Endothelial cell of umbilical vein (primary cell): ENCODE measurements at places on chromosomes 5 and 9. TPM values are rescaled to one million over a fixed set of nuclear protein-coding genes. Genes with fewer than 3 reads are reported as not detected.

DNA sequence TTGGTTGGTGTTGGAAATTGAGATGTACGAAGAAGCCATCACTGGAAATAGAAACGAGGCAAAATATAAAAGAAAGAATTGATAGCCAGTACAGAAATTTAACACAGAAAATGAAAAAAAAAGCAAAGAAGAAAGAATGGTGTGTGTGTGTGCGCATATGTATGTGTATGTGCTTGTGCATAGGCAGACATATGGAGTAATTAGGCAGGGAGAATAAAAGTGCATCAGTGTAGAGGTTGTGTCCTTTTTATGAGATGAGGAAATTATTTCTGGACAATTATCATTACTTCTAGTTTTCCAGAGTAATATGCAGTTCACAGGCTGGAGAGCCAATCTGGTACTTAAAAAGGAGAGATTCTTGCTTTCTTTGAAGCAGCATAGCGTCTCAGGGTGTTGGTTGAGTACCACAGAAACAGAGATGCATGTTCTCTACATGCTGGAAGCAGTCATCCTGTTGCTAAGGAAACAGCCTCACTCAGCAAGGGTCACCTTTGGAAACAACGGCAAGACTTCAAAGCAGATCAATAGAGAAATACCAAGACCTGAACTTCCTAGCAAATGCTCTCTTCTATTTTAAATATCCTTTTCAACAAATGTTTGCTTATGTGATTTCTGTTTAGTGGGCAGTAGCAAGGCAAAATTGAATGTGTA lies 172.7 kb downstream of the TAF11L14 start:
- no peak for DNase-seq

Gene MBLAC2
- total RNA-seq: 4.8 and 5.3 TPM in 2 replicates

DNA sequence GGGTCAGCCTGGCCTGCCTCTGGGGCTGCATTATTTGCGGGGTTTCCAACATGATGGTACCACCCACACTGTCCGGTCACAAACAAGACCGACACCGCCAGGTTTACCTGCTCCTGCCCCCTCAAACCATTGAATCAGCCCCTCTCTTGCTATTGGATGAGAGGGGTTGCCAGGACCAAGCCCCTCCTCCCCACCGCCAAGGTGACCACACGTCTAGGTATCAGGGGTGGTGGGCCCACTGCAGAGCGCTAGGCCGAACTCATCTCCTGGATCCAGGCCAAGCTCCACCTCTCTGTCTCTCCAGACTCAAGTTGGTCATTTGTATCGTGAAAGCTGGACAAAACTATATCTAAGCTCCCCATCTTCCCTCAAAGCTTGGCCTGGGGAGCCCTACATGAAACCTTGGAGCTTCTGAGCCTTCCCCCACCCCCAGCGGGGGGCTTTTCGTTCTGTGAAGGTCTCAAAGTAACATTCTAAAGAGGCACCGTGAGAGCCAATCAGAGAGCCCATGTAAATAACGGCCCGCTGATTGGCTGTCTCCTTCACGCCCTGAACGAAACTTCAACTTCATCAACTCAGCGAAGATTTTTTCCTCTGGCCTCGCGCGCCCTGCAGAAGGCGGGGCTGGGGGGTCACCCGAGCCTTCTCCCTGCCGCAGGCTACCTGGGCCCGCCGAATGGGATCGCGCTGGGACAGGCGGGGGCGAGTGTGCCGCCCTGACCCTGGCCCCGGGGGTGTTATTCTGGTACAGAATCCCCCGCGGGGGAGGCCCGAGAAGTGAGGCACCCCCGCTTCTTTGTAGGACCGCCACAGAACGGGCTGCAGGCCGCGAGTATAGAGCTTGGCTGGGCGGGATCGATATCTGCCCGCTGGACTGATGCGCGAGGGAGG lies 49.6 kb upstream of the PSD2 start:
- peak; percentile 67 for DNase-seq

Gene INSL6
- total RNA-seq: not detected in 2 replicates

DNA sequence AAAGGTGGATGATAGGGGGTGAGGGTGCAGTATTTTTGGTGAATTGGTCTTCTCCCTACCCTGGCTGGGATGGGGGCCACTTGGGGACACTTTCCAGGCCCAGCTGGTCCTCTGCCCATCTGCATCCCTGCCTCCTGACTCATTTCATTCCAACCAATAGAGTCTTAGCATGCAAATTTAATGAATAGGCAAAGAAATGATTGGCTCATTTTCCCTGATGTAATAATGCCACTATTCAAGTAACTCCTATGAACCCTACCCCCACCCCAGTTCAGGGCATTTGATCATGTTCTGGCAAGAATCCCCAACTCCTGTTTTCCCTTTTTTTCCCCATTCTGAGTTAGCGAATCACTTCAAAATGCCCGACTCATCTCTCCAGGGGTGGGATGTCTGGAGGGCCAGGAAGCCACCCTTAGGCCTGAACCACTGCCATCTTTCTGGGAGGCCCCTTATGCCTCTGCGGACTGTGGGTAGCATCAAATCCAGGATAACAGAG lies 56.7 kb downstream of the PCDH1 start:
- DNase-seq: peak; percentile 77

- no peak for DNase-seq
Observed at GRCh38 chr5:151406322-151406947, 41.0 kb upstream of the SLC36A1 start.

GRCh38 chr9:38336341-38336740 lies 56.2 kb upstream of the ALDH1B1 start:
- DNase-seq: no peak

- DNase-seq: no peak
Observed at GRCh38 chr5:150148117-150148927, 7.3 kb downstream of the PDGFRB start.

- no peak for DNase-seq
Observed at GRCh38 chr9:69461103-69461887, 136.3 kb downstream of the ENTREP1 start.

DNA sequence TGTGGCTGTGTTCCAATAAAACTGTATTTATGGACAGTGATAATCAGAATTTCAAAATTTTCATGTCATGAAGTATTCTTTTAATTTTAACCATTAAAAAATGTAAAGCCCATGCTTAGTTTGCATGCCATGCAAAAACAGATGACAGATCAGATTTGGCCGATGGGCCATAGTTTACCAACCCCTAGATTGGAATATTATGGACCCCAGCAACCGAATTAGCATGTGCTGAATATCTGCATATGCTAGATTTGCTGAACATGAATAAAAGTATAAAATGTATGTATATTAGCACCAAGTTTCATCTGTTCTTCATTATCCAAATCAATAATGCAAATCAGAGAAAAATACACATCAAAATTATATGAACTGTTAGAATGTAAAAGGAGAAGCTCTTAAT lies 158.5 kb upstream of the PPP1R2B start:
- no peak for DNase-seq

Gene AFF4
- total RNA-seq: 85.5 and 88.3 TPM in 2 replicates

GRCh38 chr9:89928521-89929275 lies 323.9 kb downstream of the GADD45G start:
- no peak for DNase-seq

- DNase-seq: no peak
Observed at GRCh38 chr9:35510383-35510753, 20.5 kb downstream of the RUSC2 start.

GRCh38 chr5:57298985-57299491 lies 125.2 kb downstream of the GPBP1 start:
- peak; percentile 89 for DNase-seq

Gene STKLD1
- 0.77 and 0.85 TPM in 2 replicates for total RNA-seq

GRCh38 chr5:69075522-69076179 lies 18.2 kb upstream of the SLC30A5 start:
- DNase-seq: no peak

Gene BARX1
- not detected in 2 replicates for total RNA-seq

DNA sequence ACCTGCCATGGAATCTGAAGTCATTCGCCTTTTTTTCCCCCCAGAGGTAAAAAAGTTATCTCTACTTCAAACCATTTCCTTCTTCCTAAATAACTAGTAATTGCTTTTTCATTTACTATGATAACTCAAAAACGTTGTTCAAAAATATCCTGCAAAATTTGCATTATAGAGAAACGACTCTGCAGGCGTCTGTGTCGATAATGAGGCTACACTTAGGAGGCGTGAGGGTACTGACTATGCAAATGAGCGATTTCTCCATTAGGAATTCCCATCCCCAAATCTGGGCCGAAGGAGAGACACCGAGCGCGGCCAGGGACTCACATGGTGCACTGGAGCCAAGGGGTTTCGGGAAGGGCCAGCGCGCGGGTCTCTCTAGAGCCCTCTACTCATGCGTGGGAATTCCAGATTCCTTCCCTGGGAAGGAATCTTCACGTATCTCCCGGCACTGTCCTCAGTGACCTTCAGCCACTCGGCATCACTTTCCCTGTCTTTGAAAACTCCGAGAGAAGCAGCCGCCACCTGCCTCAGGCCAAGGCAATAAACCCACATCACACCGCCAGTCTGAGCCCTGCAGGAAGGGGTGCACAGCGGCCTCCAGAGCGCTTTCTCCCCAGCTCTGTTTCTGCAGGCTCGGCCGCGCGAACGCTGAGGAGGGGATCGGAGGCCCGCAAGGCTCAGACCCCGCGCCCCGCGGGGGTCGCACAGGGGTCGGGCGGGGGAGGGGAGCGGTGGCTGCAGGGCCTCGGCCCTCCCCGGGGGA lies 718 bp upstream of the DENND4C start:
- peak; percentile 72 for DNase-seq

DNA sequence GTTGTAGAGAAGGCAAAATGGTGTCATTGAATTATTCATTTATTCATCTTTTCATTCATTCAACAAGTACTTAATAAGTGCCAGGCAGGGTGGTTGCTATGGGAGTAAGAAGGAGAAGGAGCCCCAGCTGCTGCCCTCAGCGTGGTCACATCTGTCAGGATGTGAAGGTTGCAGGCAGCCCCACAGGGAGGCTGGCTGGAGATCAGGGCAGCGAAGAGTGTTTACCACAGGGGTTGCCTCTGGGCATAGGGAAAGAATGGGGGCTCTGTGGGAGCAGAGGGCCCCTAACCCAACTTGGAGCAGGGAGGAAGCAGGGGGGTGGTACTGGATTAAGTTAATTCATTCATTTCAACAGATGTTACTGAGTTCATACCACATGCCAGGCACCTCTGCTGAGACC lies 6.0 kb downstream of the PCDH12 start:
- DNase-seq: no peak

GRCh38 chr5:173477345-173478040 lies 139.0 kb downstream of the BOD1 start:
- DNase-seq: no peak

Gene FYB1
- total RNA-seq: 0.44 TPM in 1 of 2 replicates, not detected in the other

Gene TEX48
- total RNA-seq: not detected in 2 replicates

Gene KCNN2
- 1.3 and 1.9 TPM in 2 replicates for total RNA-seq

Gene CMYA5
- total RNA-seq: 0.09 and 0.20 TPM in 2 replicates

DNA sequence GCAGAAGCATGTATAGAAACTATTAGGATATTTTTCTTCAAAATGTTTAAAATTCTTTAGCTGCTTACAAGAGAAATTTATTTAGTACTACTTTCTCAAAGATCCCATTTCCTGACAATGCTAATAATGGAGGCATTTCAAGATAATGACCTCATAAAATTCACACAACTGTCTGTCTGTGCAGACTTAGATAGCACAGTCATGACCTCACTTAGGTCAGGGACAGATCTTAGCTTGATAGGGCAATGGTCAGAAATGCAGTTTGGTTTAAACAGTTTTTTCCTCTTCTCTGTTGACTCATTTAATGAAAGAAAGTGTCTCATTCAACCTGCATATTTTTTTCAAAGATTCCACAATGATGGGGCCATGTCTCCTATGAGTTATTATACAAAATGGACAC lies 128.4 kb downstream of the GRIA1 start:
- DNase-seq: peak; percentile 21

Gene IL31RA
- total RNA-seq: 0.75 and 0.90 TPM in 2 replicates

Gene WWC1
- 0.44 and 0.91 TPM in 2 replicates for total RNA-seq

Gene FAM153A
- not detected in 2 replicates for total RNA-seq

Gene LTC4S
- 0.88 and 0.95 TPM in 2 replicates for total RNA-seq

Gene ANKRD18A
- total RNA-seq: 0.21 TPM in 1 of 2 replicates, not detected in the other

DNA sequence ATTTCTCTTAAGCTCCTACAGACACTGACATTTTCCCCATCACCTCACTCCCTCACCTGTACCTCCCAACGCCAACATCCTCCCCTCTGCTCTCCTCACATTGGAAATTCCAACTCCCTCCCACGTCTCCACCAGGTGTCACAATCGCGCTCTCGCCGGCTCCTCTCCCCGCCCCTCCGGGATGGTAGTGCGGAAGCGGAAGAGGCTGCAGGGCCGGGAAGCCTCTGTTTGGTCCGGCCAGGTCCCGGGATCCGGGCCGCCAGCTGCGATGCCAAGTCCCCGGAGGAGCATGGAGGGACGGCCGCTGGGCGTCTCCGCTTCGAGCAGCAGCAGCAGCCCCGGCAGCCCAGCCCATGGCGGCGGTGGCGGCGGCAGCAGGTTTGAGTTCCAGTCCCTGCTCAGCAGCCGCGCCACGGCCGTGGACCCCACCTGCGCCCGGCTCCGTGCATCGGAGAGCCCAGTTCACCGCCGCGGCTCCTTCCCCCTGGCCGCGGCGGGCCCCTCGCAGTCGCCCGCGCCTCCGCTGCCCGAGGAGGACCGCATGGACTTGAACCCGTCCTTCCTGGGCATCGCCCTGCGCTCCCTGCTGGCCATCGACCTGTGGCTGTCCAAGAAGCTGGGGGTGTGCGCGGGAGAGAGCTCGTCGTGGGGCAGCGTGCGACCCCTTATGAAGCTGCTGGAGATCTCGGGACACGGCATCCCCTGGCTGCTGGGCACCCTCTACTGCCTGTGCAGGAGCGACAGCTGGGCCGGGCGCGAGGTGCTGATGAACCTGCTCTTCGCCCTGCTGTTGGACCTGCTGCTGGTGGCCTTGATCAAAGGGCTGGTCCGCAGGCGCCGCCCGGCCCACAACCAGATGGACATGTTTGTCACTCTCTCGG lies at the start of gene PLPP6:
Gene PLPP6, plus strand, starts transcription at position 187 of the 881 bp plus-strand sequence. Its CDS starts 82 bp downstream, at position 269.
- DNase-seq: peak; percentile 76

DNA sequence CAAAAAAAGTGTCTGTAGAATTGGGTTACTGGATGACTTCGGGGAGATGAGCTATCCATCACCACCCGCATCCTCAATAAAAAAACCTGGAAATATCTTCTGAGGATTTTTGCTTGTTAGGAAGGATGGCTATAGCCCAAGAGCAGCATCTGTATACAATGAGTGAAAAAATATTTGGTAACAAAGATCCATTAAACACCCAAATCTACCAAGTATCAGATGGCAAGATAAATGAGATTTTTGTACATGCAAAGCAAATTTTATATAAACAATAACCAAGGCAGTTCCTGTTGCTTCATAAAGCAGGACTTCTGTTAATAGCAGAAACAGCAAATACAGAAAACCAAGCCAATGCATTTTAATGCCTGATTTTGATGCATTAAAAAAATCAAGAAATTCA lies 166.6 kb downstream of the SLC28A3 start:
- no peak for DNase-seq

Gene PRSS3
- 4.4 and 10.7 TPM in 2 replicates for total RNA-seq

DNA sequence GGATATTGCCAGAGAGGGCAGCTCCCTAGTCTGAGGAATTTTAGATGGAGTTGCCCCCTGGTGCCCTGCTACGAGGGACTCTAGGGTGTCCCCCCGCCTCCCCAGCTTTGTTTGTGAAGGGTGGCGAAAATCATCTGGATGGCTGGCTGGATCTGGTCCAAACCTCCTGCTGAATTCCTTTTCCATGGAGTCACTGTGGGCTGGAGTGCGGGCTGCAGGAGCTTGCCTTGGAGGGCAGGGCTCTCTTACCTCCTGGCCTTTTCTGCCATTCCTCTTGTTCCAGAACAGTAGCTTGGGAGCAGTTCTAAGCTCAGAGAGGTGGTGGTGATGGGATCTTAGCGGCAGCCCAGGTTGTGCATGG lies 2.1 kb downstream of the SYNPO start:
- peak; percentile 84 for DNase-seq

- DNase-seq: no peak
Observed at GRCh38 chr9:119861842-119862241, 492.6 kb upstream of the BRINP1 start.

GRCh38 chr9:131034268-131034667 lies 25.3 kb downstream of the LAMC3 start:
- no peak for DNase-seq

- no peak for DNase-seq
Observed at GRCh38 chr9:69594180-69594579, 78.0 kb downstream of the APBA1 start.

Gene ARSK
- total RNA-seq: 4.9 and 5.3 TPM in 2 replicates
